ENCODE measurements at places on chromosomes 1 and 21. TPM values are rescaled to one million over a fixed set of nuclear protein-coding genes. Genes with fewer than 3 reads are reported as not detected.

DNA sequence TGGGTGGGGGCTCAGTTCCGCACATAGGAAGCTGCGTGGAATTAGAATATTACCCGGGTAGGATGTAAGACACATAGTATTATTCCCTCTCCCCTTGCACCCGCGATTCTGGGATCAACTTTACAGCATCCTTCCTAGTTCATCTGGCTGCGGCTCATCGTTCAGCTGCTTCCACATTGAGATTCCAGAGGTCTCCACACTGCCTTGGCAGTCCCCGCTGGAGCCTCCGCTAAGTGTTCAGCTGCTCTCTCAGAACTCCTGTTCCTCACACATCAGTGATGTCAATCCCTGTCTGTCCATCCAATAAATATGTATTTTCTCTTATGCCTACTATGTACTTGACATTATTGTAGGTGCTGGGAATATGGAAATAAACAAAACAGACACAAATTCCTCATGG is 135.6 kb upstream of the SYT6 start:
- DNase-seq, result no peak
- peaks cover 22% of the 10 kb centered on the region for H3K27me3 ChIP-seq
- no peaks in the 10 kb centered on the region for H3K4me1 ChIP-seq
- H3K36me3 ChIP-seq, result no peaks in the 10 kb centered on the region

- H3K36me3 ChIP-seq, result no peaks in the 10 kb centered on the region
- H3K4me1 ChIP-seq, result no peaks in the 10 kb centered on the region
- no peak for DNase-seq
- no peaks in the 10 kb centered on the region for H3K27me3 ChIP-seq
- no peak overlapping the region for H3K27ac ChIP-seq
These were observed 708.4 kb downstream of the KCNT2 start for GRCh38 chr1:195899762-195900352.

GRCh38 chr1:15290382-15290781 is 43.4 kb downstream of the FHAD1 start:
- no peaks in the 10 kb centered on the region for H3K36me3 ChIP-seq
- peaks cover 31% of the 10 kb centered on the region for H3K4me1 ChIP-seq

DNA sequence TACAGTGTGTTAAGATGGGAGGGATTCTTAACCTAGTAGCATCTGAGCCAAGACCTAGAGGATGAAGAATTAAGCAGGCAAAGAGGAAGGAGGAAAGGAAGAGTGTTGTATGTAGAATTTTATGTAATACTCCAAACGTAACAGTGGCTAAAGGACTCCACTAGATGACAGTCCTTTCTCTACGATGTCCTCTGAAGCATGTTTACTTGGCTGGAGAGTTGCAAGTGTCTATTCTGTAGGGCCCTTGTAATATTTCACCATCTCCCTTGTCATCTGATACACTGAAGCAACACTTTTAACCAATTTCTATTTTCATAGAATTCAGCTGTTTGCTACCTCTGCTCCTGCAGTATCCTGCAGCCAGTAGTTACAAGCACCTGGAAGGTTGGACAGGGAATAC is 2.2 kb upstream of the YBX1 start:
- no peak overlapping the region for H3K27ac ChIP-seq
- no peak for DNase-seq
- no peaks in the 10 kb centered on the region for H3K27me3 ChIP-seq
- H3K4me1 ChIP-seq, result peaks cover 24% of the 10 kb centered on the region
- peaks cover 33% of the 10 kb centered on the region for H3K36me3 ChIP-seq

DNA sequence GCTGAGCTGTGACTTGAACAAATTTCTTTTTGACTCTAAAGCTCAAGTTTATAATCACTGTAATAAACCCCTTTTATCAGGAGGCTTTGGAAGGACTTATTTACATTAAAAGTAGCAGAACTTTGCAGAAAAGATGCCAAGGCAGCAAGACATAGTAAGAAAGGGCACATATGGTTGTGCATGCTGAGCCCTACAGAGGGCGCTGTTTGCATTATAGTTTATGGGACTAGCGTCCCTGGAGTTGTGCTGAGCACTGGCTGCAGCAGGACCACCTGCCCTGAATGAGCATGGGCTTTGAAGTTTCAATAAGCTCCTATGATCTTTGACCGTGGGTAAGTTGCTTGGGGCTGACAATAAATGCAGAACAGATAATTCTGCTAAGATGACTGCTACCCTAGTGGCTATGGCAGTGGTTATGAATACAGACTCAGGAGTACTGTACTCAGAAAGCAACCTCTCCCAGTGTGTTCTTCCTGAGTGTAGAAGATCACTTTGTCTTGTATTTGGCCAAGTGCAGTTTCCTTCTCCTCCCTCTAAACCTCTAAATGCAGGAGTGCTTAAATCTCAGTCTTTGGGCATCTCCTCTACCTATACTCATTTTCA is 45.4 kb upstream of the USP1 start:
- no peak overlapping the region for H3K4me3 ChIP-seq
- H3K27me3 ChIP-seq, result no peaks in the 10 kb centered on the region
- H3K27ac ChIP-seq, result no peak overlapping the region
- H3K36me3 ChIP-seq, result no peaks in the 10 kb centered on the region
- H3K4me1 ChIP-seq, result peaks cover 18% of the 10 kb centered on the region
- DNase-seq, result no peak

- no peak for DNase-seq
- no peak overlapping the region for H3K27ac ChIP-seq
- no peaks in the 10 kb centered on the region for H3K27me3 ChIP-seq
- no peaks in the 10 kb centered on the region for H3K36me3 ChIP-seq
- no peak overlapping the region for H3K4me3 ChIP-seq
These were observed 2.6 kb downstream of the C1orf226 start for GRCh38 chr1:162384116-162384515.

DNA sequence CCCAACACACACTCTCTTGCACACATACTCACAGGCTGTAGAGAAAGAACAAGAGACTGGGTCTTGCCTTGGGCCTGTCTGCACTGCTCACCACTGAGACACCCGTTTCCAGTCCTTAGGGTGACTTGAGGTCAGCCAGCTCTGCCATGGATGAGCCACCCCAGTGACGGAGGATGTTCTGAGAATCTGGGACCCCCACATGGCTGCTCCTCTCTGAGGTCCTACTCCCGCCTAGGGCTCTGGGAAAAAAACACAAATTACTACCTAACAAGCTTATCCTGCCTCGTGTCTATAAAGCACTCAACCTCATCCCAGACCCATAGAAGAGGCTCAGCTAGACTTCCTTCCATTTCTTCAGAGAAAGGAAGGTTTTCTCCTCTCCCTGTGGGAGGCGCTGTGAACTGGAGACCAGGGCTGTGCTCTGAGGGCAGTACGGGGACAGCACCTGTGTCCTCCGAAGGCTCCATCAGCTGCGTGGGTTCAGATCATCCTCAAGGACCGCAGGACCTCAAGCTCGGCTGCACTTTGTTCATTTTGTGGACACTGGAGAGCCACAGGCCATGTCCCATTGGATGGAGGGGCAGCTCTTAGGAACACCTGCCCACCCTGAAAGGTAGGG is 4.3 kb upstream of the CLEC20A start:
- no peak overlapping the region for H3K27ac ChIP-seq
- H3K4me3 ChIP-seq, result no peak overlapping the region
- no peak for DNase-seq
- H3K4me1 ChIP-seq, result no peaks in the 10 kb centered on the region

DNA sequence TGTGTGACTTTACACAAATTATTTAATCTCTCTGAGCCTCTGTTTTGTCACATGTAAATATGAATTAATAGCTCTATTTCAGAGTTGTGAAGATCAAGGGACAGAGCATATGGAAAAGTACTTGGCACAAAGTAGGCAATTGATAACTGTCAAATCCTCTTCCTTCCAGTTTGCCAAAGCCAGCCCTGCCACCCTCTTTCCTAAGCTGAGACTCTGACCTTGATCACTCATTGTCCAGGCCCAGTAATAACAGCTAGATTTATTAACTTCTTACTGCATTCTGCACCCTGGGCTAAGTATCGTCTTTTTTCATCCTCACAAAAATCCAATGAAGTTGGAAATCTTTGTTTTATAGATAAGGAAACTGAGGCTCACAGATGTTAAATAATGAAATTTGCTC is 70.8 kb upstream of the ATP1A1 start:
- peaks cover 4% of the 10 kb centered on the region for H3K27me3 ChIP-seq
- no peaks in the 10 kb centered on the region for H3K4me1 ChIP-seq
- H3K36me3 ChIP-seq, result no peaks in the 10 kb centered on the region
- no peak overlapping the region for H3K4me3 ChIP-seq

GRCh38 chr1:110618668-110619067 is 12.5 kb upstream of the KCNA2 start:
- H3K27ac ChIP-seq, result no peak overlapping the region
- no peaks in the 10 kb centered on the region for H3K4me1 ChIP-seq
- DNase-seq, result no peak
- H3K36me3 ChIP-seq, result no peaks in the 10 kb centered on the region
- peaks cover 20% of the 10 kb centered on the region for H3K27me3 ChIP-seq
- no peak overlapping the region for H3K4me3 ChIP-seq

DNA sequence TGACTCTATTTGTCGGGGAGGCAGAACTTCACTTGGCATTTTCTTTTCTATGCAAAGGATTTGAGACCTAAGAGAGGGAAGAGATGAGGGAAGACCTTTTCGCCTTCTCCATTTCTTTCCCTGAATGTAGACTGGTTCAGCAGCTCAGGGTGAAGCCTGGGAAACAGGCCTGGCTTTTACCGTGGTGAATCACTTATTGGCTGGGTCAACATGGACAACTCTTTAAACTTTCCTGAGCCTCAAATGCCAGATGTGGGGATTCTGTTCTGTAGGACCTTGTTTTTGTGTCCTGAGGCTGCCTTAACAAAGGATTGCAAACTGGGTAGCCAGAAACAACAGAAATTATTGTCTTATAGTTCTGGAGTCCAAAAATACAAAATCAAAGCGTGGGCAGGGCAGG is 455.8 kb upstream of the VAMP3 start:
- no peaks in the 10 kb centered on the region for H3K36me3 ChIP-seq
- H3K27ac ChIP-seq, result no peak overlapping the region
- H3K4me1 ChIP-seq, result peaks cover 16% of the 10 kb centered on the region
- H3K27me3 ChIP-seq, result no peaks in the 10 kb centered on the region

DNA sequence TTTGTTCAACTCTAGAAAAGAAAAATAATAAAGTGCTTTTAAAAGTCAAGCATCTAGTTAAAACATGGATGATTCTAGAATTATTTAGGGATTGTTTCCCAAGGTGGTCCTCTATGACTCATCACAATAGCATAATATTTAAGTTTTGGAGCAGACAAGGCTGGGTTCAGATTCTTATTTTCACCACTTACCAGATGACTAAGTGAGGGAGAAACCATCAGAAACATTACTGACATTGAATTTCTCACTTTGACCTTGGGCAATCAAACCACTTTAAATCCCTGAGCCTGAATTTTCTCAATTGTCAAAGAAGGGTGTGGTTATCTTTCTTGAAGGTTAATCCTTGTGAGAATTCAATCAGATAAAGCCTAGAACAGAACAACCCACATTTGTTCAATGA is 102.5 kb upstream of the PTGFR start:
- no peak for DNase-seq
- H3K36me3 ChIP-seq, result no peaks in the 10 kb centered on the region
- H3K27ac ChIP-seq, result no peak overlapping the region
- H3K27me3 ChIP-seq, result no peaks in the 10 kb centered on the region
- H3K4me1 ChIP-seq, result no peaks in the 10 kb centered on the region

- no peaks in the 10 kb centered on the region for H3K4me1 ChIP-seq
- H3K4me3 ChIP-seq, result no peak overlapping the region
- DNase-seq, result no peak
- no peaks in the 10 kb centered on the region for H3K36me3 ChIP-seq
- no peaks in the 10 kb centered on the region for H3K27me3 ChIP-seq
- H3K27ac ChIP-seq, result no peak overlapping the region
These were observed 14.7 kb upstream of the KRTAP21-1 start for GRCh38 chr21:30769724-30770431.

DNA sequence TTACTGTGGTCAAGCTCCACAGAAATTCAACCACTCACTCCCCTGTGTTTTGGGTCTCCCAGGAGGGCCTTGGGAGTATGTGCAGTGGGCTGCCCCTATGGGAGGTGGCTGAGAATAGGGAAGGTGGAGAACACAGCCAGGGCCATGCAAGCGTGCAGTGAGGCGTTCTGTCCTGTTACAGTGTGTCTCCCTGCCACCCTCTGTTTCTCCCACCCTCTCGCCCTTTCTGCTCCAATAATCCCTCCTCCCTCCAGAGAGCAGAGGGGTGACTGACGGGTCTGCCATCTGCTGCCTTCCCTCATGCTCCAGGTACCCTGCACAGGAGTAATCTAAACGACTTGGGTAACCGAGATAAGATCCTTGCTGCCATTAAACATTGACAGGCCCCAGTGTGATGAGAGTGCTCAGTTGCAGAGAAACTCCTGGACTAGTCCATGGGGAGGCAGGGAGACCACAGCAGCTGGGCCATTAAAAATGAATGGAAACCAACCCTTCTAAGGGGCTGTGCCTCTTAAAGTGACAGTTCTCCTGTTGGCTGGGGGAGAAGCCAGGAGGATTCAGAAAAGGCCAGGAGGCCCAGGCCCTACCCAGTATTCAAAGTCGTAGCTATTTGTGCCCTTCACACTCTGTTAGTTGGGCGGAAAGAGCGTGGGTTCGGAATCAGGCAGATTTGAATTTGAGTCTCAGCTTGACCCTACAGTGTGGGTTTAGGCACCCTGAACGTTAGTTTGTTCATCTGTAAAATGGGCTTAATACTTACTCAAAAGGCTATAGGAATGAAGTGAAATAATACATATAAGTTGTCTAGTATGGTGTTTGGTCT is 22.4 kb upstream of the BTG2 start:
- no peaks in the 10 kb centered on the region for H3K36me3 ChIP-seq
- no peak overlapping the region for H3K4me3 ChIP-seq
- H3K27ac ChIP-seq, result no peak overlapping the region
- DNase-seq, result no peak
- no peaks in the 10 kb centered on the region for H3K27me3 ChIP-seq

- DNase-seq, result no peak
- no peak overlapping the region for H3K4me3 ChIP-seq
- H3K36me3 ChIP-seq, result no peaks in the 10 kb centered on the region
- H3K4me1 ChIP-seq, result no peaks in the 10 kb centered on the region
- H3K27me3 ChIP-seq, result no peaks in the 10 kb centered on the region
These were observed 148.2 kb downstream of the FCRL5 start for GRCh38 chr1:157404063-157404501.

GRCh38 chr1:200373811-200374231 is 36.0 kb downstream of the ZNF281 start:
- peak overlapping the region; percentile 53 for H3K27ac ChIP-seq
- no peak overlapping the region for H3K4me3 ChIP-seq
- no peak for DNase-seq
- H3K27me3 ChIP-seq, result no peaks in the 10 kb centered on the region
- no peaks in the 10 kb centered on the region for H3K36me3 ChIP-seq

C1orf94 gene
- total RNA-seq, result 0.39 TPM

LEFTY2 gene
- not detected for total RNA-seq

SLC16A4 gene
- total RNA-seq, result 17.4 TPM

CD1E gene
- total RNA-seq, result not detected

CLDN14 gene
- not detected for total RNA-seq

MT1HL1 gene
- not detected for total RNA-seq
